Stimulated activated CD4-positive, alpha-beta T cell treated with anti-CD3 and anti-CD28 coated beads, Interleukin-1b, Interleukin-23, amount 100 ng/mL, for 24 hours (primary cell): ENCODE measurements at places on chromosomes 12 and 14.

- DNase-seq: no peak
Observed at GRCh38 chr12:84183576-84183975, 729.0 kb downstream of the SLC6A15 start.

- DNase-seq: no peak
Observed at GRCh38 chr14:73759183-73759713, 45.1 kb upstream of the PNMA1 start.

DNA sequence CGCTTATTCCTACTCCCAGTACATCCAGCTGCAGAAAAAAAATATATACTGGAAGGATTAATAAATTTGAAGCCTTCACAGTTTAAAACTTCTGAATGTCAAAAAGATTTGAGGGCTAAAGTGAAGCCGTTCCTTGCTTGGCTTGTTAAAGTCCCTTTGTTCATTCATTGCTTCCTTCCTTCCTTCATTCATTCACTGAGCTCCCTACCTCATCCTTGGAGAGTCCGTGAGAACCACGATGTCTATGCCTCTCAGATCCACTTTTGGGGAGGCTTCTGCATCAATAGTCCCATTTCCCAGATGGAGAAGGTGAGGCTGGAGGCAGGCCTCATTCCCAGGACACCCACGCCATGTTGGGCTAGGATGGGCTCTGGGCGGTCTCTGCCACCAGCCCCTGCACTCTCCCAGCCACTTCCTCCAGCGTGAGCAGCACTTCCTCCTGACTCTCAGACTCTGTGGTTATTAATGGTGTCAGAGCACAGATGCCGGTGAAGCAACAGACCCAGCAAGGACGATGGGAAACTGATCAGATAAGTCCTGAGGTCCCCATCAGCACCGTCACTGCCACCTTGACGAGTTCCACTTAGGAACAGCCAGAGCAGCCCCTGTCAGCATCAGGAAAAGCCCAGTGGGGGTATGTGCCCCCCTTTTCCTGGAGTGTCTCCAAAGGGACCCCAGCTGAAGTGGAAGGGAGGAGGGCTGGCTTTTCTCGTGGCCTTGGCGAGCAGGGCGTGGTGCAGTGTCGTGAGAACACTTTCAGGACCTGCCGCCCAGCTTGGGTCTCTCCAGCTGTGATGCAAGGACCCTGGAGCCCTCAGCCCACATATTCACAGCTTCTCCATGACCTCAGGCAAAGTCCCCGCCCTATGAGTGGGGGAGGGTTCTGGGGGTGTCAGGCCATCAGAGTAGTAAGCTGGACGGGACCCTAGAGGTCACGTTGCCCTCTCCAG is 21.2 kb downstream of the ASB2 start:
- no peak for DNase-seq

GRCh38 chr12:110591451-110592051 is 8.4 kb upstream of the PPTC7 start:
- no peak for DNase-seq

DNA sequence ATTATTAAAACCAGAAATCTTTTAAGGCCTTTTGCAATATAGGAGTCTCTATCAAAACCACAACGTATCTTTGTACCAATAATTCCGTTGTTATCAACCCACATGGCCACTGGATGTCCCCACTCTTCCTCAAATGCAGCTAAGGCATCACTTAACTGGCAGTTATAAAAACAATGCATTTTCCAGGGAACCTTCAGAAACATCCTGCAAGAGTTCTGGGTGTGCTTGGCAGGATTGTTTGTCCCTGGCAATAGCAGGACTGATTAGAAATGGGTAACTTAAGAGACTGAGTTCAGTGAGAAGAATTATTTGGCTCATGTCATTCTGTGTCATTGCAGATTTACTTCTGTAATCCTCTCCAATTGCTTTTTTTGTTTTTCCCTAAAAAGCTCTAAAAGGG is 112.0 kb downstream of the SLC15A5 start:
- DNase-seq: no peak

- DNase-seq: no peak
Observed at GRCh38 chr12:104420868-104421267, 35.9 kb upstream of the CHST11 start.
